ENCODE measurements at places on chromosomes 5 and 9.

DNA sequence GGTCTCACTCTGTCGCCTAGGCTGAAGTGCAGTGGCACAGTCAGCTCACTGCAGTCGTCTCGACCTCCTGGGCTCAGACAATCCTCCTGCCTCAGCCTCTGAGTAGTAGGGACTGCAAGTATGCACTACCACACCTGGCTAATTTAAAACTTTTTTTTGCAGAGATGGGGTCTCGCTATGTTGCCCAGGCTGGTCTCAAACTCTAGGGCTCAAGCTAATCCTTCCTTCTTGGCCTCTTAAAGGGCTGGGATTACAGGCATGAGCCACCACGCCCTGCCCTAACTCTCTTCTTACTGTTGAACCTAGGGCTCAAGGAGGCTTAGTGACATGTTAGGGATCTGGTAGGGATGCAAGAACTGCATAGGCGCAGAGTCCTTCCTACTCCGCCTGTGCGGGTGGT, 65.3 kb downstream of the SNX30 start:
- DNase-seq: no peak

GRCh38 chr9:108546215-108546614, 309.6 kb downstream of the ACTL7B start:
- no peak for DNase-seq

DNA sequence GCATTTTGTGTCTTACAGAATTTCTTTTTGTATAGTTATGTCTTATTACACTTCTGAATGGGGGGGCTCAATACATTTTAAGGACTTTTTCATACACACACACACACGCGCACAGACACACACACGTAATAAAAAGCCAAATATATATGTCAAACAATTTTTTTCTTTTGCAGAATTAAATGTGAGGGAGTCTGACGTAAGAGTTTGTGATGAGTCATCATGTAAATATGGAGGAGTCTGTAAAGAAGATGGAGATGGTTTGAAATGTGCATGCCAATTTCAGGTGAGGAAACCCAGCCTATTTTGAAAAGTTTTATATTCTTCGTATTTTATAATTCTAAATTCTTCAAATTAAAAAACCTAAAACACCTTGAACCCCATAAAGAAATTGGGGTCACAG, 25.6 kb downstream of the TMEFF1 start:
- DNase-seq: no peak

GRCh38 chr9:119091074-119091473, 278.2 kb downstream of the BRINP1 start:
- DNase-seq: no peak

DNA sequence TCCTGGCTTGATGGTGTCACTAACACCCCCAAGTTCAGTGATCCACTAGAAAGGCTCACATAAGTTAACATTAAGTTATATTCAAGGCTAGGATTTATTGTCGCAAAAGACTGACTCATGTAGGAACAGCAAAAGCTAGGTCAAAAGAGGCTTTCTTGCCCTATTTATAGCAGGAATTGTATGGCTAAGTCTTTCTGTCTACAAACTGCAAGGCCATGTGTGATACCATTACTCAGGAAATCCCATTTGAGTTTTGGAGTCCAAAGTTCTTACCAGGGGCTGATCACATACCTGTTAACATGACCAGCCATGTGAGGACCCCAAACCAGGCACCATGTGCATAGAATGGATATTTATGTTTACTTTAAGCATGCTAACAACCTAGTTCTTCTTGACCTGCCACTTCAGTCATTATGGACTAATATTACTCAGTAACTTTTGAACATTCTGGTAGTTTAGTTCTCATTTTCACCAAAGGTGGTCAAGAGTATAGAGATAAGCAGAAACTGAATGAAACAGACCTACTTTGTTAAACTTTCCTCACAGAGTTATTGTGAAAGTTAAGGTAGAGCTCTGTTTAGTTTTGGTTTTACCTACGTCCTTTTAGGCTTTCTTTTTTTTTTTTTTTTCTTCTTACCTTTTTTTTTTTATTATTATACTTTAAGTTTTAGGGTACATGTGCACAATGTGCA, 281.1 kb downstream of the FER start:
- no peak for DNase-seq

Data from NCI-H1694 (cell line).